Hypothalamus (tissue), 51 donors: ENCODE measurements at places on chromosomes 1 and 21.

DNA sequence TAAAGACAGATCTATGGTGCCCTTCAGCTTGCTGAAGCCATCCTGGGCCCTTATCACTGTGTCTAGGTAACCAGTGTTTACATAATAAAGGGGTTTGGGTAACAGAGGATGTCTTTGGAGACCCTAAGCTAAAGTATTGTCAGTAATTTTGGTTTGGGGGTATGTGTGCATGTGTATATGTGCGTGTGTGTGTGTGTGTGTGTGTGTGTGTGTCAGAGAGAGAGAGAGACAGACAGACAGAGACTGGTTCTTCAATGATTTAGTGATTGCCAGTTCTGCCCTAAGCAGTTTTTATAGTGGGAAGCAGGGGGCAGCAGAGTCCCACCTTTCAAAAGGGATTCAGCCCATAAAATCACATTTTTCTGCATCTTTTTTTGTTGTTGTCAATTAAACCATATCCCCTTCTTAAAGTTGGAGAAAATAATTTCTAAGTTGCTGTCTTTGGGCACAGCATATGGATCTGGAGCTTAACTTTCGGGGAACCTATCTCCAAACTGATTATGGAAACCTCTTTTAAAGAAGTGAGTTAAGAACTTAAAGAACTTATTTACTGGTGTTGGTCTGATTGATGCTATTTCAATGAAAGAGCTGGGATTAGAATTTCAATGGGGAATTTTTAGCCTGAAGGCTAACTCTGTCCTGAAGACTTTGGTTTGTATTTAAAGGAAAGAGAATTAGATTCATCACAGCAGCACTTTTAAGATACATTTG lies 51.1 kb downstream of the ZNF326 start:
- no peak for DNase-seq

DNA sequence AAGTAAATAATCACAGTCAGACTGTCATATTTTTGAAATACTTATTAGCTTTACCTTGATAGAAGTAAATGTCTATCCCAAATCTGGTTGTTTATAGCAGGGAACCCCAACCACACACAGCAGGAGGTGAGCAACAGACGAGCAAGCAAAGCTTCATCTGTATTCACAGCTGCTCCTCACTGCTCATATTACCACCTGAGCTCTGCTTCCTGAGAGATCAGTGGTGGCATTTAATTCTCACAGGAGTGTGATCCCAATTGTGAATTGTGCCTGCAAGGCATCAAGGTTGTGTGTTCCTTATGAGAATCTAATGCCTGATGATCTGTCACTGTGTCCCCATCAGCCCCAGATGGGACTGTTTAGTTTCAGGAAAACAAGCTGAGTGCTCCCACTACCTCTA lies 104.3 kb downstream of the GPATCH2 start:
- no peak for DNase-seq

DNA sequence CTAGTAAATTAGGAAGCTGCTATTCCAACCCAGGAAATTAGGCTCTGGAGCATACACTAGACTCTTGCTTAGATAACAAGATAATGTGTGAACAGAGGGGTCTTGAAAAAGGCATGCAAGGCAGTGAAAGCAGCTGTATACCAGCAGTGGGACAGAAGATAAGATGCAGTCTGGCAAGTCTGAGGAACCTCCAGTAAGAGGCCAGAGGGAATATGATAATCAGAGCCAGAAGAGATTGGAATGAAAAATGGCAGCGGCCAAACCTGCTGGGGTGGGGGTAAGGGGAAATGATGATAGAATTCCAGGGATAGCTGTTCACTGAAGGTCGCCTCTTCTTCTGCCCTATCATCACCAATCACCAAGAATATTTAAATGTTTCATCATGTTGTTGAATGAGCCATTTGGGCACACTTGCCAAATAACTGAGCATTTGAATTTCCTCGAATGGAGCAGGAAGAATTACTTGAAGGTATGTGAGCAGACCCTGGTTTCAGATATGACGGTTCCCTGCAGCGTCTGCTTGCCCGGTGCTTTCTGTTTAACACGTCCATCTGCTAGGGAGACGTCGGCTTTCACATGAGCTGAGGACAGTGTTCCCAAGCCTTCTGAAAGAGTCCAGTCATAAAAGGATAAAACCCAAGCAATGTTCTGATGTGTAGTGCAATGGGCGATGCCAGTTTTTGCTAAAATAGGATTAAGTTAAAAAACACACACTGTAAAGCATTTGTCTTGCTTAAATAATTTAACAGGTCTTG lies 173.3 kb downstream of the RWDD3 start:
- DNase-seq, result no peak

DNA sequence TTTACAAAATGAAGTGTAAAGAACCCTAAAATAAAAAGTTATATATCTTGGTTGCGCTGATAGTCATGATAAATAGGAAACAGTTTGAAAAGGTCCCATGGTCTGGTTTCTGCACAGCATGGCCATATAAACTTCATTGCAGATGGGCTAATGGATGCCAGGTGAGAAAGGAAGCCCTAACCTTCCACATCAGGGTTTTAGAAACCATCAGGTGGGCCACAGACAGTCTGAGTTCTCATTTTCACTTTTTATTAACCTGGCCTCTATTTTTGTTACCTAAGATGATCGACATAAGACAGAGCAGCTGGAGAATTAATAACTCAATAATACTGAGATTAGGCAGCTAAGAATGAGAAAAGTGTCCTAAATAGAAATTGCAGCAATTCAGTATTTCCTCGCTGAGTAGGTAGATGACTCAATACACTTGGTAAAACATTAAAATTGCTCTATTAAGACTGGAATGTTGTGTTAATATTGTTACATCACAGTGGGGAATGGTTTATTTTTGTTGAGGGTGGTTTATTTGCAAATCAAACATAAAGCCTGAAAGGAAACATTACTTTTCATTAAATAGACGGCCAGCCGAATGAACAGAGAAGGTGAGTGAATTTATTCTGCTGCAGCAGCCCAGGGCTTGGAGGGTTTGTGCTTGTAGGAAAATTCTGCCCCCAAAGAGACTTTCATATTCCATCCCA lies 21.1 kb downstream of the C1orf21 start:
- no peak for DNase-seq

DNA sequence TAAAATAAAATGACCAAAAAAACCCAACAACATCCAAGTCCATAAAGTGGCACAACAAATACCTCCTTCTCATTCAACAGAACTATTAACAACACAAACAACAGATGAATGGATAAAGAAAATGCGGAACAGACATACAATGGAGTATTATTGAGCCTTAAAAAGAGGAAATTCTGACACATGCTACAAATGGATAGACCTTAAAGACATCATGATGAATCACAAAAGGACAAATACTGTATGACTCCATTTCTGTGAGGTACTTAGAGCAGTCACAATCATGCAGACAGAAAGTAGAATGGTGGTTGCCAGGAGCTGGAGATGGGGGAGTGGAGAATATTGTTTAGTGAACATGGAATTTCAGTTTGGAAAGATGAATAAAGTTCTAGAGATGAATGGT lies 42.6 kb downstream of the EYA3 start:
- no peak for DNase-seq

GRCh38 chr1:224582041-224582440 lies 34.1 kb upstream of the CNIH3 start:
- DNase-seq, result no peak

DNA sequence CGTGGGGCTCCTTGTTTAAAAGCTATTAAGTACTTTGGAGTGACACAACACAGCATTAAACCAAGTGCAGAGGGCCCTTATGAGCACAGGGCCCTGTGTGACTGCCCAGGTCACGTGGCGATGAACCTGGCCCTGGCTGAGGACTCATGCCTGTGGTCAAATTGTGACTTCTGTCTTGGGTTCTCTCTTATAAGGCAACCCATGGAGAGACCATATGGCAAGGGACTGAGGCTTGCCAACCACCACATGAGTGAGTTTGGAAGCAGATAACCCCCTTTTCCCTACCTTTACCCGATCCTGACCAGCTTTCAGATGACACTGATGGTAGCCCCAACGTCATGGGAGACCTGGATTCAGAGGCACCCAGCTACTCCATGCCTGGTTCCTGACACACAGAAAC lies 140.5 kb downstream of the ZBTB18 start:
- no peak for DNase-seq

- no peak for DNase-seq
These were observed 82.6 kb upstream of the EXO1 start for GRCh38 chr1:241765390-241765789.

DNA sequence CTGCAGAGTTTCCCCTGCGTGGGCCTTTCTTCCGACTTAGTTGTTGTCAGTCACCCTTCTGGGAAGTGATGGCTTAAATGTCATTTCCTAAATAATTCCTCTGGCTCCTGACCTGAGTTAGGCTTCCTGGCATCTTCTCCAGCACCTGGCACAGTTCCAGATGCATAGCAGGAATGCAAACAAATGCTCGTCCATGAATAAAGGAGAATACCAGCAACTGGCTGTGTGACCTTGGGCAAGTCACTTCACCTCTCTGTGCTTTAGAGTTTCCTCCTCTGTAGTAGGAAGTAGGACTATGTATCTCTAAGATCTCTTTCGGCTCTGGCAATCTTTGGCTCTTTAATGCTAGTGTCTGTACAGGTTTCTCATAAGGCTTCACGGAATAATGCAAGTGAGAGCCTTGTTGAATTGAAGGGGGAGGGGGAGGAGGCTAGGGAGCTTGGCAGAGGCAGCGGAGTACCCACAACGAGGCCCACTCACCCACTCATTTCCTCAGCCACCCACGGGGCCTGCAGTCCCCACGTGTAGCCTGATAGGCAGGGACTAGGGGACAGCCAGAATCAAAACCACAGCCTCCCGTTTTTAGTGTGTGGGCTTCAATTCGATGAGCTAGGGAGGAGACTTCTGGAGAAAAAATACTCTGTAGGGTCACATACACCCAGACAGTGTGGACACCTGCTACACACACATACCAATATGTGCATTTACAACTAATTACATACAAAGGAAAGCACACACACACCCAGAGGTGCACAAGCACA lies 48.1 kb downstream of the TENT5C start:
- no peak for DNase-seq

GRCh38 chr21:42221581-42222345 lies 2.8 kb downstream of the ABCG1 start:
- DNase-seq, result no peak

GRCh38 chr1:99764439-99764838 lies 2.0 kb downstream of the FRRS1 start:
- DNase-seq, result no peak

DNA sequence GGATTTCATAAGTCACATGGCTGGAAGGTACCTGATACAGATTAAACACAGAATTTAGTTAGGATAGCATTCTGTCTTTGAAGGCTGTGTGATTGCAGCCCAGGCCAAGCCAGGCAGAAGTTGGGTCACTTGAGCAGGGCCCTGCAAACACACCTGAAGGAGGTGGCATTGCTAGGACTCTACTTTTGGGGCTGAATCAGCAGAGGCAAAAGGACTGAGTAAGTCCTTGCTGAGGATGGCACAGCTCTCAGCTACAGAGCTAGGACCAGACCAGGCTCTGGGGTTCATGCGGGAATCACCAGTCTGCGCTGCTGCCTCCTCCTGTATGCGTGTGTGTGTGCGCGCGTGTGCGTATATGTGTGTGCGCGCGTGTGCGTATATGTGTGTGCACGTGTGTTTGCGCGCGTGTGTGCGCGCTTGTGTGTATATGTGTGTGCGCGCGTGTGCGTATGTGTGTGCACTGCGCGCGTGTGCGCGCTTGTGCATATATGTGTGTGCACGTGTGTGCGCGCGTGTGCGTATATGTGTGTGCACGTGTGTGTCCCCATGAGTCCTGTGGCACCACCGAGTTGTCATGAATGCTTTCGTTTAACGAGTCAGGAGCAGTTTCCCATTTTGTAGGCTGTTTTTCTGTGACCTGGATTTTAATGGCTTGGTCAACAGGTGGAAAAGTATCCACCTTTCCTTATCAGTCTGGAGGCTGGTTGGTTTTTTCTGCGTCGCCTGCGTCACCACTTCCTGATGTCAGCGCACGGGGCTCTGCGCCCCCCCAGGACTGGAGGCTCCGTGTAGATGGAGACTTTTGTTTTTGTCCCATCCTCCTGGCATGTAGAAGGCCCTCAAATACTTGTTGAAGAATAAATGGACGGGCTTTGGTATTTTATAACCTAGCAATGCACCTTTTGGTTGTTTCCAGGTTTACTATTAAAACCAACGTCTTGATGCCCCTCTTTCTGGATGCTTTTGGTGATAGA lies 34.7 kb downstream of the ADARB1 start:
- DNase-seq, result no peak

DNA sequence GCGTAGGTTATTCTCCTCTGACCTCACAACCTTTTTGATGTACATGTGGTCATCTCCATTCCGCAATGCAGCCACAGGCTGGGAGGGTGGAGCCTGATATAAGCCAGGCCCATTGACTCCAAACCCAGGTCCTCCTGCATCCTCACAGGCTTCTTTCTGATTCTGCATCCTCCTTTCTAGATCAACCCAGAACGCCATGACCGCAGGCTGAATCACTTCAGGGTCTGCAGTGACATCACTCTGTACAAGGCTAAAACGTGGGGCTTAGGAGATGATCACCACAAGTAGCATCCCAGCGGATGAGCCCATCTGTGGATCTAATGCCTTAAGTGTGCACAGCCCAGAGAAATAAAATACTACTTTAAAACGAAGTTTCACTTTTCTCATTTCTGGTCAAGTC lies 16.1 kb downstream of the EBNA1BP2 start:
- DNase-seq, result no peak

- DNase-seq, result no peak
These were observed 127.2 kb downstream of the CACHD1 start for GRCh38 chr1:64597113-64597512.

DNA sequence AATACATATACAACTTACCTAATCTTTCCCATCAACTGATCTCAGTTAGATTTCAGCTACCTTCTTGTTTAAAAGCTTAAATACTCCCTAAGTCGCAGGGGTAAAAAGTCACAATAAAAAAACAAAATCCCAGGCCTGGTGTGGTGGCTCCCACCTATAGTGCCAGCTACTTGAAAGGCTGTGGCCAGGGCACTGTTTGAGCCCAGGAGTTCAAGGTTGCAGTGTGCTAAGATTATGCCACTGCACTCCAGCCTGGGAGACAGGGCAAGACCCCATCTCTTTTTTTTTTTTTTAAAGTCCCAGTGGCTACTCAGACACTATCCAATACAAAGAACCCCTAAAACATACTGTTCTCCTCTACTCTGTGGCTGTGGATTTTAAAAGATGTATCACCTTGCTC lies 228.3 kb downstream of the DENND1B start:
- no peak for DNase-seq

GRCh38 chr1:156845055-156845952 lies 13.6 kb downstream of the INSRR start:
- DNase-seq, result no peak
